Activated CD8-positive, alpha-beta memory T cell treated with anti-CD3 and anti-CD28 coated beads, Interleukin-2, amount 10 ng/mL, durations not matched to agents 7 days and 5 days (primary cell): ENCODE measurements at places on chromosomes 7 and 10.

GRCh38 chr10:122738031-122738430 lies 38.4 kb upstream of the C10orf120 start:
- no peak for DNase-seq

DNA sequence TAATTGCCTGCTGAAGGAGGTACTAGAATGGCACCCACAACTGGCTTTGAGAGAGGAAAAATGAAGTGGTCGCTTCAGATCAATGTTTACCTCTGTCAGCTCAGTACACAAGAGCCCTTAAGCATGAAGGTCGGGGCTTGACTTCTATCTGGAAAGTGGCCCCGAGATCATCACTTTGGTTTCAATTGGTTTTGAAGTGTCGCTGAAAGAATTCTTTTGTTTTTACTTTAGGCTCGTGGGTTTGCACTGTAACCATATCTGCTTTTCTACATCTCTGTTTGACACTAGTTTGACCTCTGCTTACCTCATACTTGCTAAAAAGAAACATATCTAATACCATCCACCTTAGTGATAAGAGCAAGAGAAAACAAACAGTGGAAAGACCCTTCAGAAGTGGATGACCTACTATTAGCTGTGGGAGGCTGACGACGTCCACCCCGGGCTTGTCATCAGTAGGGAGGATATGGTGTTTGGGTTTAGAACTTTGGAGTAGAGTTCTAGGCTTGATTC lies 361.8 kb downstream of the GATA3 start:
- DNase-seq, result peak; percentile 69

- no peak for DNase-seq
Observed at GRCh38 chr7:49563693-49564378, 209.6 kb upstream of the VWC2 start.

DNA sequence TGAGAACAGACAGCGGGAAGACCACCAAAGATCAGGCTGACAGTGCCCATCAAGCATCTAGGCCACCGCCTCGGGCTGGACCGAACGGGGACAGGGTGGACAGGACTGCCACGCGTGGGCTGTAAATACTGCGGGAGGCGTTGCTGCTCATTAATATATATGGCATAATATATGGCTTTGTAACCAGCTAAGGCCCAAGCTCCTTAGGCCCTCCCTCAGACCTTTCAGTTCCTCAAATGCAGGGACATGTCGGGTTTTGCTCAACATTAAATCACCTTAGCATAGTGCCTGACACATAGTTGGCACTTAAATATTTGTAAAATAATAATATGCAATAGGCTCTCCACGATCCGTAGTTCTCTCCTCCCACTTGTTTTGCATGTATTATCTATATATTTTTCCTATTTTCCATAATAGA lies 402 bp upstream of the TMEM168 start:
- DNase-seq, result no peak

DNA sequence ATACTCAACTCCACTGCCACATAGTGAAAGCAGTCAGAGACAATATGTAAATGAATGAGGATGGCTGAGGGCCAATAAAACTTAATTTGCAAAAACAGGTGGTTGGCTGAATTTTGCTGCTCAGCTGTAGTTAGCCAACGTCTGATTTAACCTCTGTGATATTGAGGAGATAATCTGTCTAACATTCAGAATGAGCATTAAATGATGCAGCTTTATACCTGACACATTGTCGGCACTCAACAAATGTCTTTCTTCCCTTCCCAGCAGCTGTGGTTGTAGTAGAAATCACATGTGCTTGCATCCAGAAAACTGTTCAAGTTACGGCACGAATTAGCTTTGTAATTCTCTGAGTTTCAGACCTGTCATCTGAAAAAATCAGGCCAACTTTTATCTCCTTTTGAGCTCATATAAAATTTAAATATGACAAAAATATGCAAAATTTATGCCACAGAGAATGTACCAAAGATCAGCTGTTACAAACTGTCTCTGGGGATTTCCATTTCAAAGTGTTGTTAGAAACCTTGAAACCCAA lies 1239.7 kb downstream of the GATA3 start:
- DNase-seq, result no peak

GRCh38 chr10:19483421-19483820 lies 332.8 kb upstream of the PLXDC2 start:
- DNase-seq, result no peak

- no peak for DNase-seq
Observed at GRCh38 chr7:86411814-86412213, 231.9 kb upstream of the GRM3 start.

GRCh38 chr7:119890631-119891030 lies 382.3 kb upstream of the KCND2 start:
- DNase-seq, result no peak
